T-helper 2 cell (primary cell): ENCODE measurements at places on chromosomes 1 and 21.

- no peak for DNase-seq
These were observed 39.2 kb upstream of the ACTRT2 start for GRCh38 chr1:2981981-2982614.

- DNase-seq, result no peak
These were observed 29.3 kb upstream of the DDAH1 start for GRCh38 chr1:85494074-85494903.

GRCh38 chr1:222251847-222252246 lies 296.1 kb downstream of the HHIPL2 start:
- DNase-seq, result no peak

DNA sequence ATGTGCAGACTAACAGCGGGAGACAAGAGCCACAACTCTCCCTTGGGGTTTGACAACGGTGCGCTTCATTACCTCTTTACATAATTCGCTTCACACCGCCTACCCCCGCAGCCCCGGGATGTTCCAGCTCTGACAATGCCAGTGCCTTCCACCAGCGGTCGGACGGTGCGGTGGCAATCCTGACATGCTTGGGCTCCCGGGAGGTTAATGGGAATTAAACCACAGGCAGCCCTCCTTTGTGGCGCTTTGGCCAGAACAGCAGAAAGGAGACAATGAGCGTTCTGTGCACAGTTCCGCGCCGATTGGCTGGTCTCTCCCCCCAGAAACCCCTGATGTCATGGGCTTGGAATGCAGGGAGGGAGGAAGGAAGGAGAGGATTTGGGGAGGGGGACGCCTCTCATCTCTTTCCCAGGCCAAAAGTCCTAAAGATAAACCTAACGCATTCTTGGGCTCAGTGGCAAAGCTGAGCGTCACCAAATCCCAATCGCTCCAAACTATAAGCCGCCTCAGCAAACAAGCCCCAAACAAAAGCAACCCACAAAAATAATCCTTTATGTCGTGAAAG lies 1.3 kb downstream of the CNN3 start:
- no peak for DNase-seq

DNA sequence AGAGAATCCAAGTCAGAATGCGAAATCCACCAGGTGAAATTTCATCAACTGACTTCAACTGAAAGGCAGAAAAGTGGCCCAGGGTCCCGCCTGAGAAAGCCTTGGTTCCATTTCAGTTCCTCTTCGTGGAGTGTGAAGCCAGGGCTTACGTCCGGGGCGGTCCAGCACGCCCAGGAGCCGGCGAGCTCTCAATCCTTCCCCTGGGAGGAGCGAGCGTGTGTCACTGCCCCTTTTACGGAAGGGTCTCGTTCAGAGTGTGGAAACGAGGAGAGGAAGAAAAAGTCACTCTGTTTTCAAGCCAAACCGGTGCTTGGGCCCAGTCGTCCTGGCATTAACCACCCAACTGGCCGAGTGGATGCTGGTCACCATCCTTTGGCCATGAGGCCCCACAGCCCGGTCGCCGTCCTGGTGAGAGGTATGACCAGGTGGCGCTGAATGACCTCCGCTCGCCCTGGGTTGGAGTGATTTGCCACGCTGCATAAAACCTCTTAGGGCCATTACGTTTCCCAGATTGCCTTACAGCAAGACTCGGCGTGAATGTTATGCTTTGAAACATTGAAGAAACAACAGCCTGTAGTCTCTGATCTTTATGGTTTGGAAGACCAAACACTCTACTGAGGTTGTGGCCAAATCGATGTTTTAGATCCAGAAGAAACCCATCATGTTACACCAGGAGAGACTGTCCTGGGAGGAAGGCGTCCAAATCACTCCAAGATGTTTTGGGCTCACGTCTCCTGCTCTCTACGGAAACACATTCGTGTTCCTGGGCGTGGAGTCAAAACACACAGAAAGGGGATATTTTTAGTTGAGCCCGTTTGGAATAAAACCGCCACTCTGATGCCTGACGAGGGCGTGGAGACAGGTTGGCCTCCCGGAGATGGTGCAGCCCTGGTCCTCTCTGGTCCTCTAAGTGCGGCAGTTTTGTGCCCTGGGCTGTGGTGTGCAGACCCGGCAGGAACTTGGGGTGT lies 93.6 kb upstream of the ACTRT2 start:
- DNase-seq, result no peak
